ENCODE measurements at places on chromosomes 13 and 19.

DNA sequence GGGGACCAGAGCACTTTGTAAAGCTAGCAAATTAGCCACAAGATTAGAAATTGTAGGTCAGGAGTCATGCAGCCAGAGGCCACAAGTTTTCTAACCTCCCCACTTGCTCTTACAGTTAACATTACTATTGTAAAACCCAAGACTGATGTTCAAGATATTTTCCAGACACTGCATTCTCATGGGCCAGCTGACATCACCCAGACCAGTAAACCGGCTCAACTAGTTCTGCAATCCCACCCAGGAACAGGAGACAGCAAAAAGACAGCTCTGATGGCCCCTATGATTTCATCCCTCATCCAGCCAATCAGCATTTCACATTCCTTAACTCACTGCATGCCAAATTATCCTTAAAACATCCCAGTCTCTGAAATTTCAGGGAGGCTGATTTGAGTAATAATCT, 178.5 kb downstream of the PRR20E start:
- DNase-seq: no peak

GRCh38 chr13:40984668-40985366, 34.3 kb downstream of the ELF1 start:
- DNase-seq: no peak

DNA sequence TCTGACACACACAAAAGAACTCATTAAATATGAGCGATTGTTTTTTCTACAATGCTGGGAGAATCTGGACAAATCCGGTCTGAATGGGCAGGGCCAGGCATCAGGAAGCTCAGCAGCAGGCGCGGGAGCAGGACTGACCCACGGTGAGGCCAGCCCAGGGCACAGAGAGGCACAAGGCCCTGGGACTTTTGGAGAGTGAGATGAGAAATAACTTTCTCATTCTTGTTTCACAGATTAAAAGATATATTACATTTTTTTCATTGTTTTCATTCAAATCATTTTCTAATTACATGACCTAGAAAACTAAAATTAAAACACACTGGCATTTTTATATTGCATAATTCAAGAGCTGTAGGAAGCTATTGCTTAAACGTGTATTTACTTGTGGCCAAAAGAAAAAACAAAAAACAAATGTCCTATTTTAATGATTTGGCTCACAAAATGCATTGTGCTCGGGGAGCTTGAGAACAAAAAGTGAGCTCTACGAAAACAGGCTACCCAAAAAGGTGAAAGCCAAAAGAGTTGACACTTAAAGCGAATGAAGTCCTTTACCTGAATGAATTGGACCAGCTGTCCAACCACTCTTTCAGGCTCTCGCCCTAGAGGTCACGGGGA, 133.1 kb downstream of the TNFRSF19 start:
- DNase-seq: no peak

- no peak for DNase-seq
Measured at GRCh38 chr13:73167028-73167820, 108.4 kb downstream of the KLF5 start.

DNA sequence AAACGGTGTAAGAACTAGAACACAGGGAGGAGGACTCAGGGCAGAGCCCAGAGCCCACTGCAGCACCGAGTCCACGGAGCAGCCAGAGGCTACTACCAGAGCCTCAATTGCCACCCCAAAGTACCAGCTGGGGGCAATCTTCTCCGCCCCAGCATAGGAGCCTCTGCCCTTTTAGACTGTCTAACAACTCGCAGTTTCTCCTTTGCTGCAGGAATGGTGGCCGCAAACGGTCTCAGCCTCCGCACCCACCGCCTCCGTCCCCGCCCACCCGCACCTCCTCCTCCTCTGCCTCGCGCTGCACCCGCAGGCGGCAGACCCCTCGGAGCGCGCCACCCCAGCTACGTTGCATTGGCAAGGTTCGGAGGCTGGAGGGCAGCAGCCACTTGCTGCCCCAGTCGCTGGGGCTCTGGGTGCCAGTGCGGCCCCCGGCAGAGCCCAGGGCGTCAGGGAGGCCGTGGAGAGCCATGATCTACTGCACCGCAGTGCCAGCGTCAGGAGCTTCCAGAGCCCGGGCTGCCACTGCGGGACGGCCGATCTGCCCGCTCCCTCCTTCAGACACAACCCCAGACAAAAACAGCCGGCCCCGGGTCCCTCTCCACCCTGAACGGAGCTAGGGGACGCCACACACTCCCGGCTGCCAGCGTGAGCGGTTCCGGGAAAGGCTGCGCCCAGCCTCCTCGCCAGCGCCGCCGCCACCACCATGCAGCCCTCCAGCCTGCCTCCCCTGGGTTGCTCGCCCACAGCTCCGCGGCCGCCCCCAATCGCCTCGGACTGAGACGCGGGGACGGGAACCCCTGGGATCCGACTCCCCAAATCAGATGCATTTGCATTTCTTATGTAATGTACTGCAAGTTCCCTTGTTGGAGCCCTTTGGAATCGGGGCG, 1.8 kb downstream of the FGF14 start:
- DNase-seq: no peak

- no peak for DNase-seq
Measured at GRCh38 chr19:5395556-5395955, 54.9 kb upstream of the PTPRS start.

- DNase-seq: no peak
Measured at GRCh38 chr19:39825093-39825463, 8.9 kb downstream of the DYRK1B start.

- DNase-seq: no peak
Measured at GRCh38 chr19:18789883-18790565, 1.1 kb downstream of the COMP start.

- DNase-seq: no peak
Measured at GRCh38 chr19:39969681-39970424, 1.1 kb upstream of the PSMC4 start.

DNA sequence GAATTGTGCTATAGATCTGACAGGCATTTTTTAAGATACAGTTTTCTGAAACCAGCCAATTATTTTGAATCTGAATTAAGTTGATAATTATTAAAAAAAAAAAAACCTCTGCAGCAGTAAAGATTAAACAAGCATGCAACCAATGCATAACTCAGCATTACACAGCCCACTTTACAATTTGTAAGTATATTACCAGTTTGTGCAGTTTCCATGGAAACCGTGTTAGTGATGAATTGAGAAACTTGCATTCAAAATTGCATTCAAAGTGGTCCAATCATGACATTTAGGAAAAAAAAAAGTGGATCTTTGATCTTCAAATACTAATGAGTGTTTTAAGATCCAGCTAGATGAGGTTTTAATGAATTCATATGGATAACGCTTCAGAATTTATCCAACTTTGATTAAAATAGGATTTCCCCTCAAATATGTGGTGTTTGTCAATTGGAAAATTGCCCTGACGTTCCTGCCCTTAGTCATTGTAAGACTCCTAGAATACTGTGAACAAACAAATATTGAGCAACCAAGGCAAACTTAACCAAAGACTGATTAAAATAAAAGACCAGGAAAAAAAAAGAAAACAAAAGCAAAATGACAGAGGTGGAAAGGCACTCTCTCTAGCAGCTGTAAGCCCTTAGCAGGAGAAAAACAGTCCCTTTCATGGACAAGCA, 314.8 kb upstream of the MAB21L1 start:
- DNase-seq: no peak

DNA sequence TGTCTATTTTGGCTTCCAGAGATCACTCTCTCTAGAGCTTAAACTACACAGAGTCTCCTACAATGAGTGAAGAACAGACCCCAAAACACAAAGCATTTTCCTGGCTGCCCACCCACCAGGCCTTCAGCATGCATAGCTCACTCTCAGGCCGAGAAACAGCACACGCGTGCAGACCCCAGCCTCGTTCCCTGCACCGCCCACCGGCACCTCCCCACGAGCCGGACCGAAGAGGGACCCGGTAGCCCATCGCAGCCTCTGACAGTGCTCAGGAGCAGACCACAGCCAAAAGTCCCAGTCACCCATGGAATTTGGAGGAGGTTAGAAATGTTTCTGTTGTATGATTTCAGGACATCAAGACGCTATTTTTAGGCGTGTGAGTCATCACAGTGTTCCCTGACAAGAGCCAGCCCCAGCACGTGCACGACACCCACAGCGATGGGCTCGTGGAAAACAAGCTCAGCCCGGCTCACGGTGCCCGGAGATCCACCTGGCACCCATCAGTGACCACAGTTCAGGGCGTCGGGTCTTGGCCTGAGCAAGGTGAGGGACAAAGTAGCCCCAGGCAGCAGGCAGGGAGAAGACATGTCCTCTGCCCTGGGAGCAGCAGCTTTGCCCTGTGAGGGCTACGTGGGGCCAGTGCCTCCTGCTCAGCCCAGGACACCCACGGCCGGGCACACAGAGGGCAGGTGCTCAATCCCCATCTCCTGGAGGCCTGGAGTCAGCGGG, 50.1 kb upstream of the SPACA7 start:
- DNase-seq: no peak

DNA sequence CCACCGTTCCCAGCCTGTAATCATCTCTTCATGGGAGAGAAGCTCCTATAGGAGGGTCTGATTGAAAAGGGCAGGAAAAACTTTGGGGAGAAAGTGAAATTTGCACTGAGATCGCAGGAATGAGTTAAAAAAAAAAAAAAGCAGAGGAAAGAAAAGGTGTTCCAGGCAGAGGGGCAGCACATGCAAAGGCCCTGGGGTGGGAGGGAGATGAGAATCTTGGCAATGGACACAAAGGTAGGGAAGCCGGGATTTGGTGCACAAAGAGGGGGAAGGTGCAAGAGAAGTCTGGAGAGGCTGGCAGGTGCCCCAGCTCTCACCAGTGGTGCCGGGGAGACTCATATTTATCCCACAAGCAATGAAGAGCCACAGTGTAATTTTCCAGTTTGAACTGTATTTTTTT, 16.4 kb upstream of the GPR32 start:
- DNase-seq: no peak

DNA sequence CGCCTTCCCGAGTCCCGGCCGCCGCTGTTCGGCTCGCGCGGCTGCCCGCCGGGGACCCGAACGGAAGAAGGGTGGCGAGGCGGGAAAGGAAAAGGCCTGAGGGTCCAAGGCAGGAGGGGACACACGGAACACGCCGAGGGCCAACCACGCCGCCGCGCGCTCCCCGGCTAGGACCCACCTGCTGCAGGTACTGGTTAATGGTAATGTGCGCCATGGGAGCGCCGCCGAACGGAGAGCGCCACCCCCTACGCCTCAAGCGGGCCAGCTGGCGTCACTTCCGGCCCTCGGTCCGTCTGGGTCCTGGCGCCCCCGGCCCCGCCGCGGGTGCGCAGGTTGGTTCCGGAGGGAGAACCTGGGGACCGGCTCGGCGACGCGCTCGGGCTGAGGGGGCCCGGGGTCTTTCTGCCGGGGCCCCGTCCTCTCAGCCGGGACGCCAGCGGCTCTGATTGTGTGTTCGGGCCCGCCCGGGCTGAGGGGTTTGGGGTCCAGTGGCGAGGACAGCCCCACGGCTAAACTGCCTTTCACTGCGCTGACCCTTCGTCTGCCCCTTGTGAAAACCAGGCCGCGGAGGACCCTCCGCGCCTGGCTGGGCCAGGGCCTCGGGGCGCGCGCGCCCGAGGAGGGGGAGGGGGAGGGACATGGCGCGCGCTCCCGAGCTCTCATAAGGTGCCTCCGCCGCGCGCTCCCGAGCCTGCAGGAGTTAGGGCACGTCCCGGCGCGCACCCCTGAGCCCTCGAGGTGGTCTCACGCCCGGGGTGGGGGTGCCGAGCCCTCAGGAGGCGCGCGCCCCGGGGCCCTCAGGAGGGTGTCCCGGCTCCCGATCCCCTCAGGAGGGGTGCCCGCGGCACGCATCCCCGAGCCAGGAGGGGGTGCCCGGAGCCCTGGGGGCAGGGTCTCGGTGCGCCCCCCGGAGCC, at the start of gene PCID2:
PCID2 (minus strand) TSS at position 249 of the 915 bp plus-strand sequence; CDS start at position 214, 35 bp downstream.
- peak; percentile 77 for DNase-seq

All from stimulated activated CD8-positive, alpha-beta memory T cell treated with anti-CD3 and anti-CD28 coated beads, Interleukin-4, amount 100 ng/mL, for 4 hours (primary cell).